Stimulated activated CD4-positive, alpha-beta T cell treated with anti-CD3 and anti-CD28 coated beads, Interleukin-1b, Interleukin-23, amount 100 ng/mL, for 4 hours (primary cell): ENCODE measurements at places on chromosomes 16 and 17.

GRCh38 chr16:78684655-78685375, 585.4 kb downstream of the WWOX start:
- DNase-seq, result no peak

- no peak for DNase-seq
Observed at GRCh38 chr17:4186357-4186881, 43.4 kb downstream of the CYB5D2 start.

DNA sequence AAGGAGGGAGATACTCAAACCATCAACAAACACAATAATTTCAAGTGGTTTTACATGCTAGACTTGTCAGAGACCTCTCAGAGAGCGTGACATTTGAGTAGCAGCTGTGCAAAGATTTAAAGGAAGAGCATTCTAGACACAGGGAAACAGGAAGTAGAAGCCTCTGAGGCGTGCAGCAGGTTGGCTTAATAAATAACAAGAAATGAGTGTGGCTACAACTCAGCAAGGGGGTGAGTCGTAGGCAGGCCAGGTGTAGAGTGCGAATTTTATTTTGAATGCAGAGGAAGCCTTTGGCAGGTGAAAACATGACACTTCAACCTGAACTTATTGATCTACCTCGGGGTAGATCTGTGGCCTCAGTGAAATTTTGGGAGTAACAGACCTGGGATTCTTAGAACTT, 73.2 kb upstream of the MRTFB start:
- no peak for DNase-seq

DNA sequence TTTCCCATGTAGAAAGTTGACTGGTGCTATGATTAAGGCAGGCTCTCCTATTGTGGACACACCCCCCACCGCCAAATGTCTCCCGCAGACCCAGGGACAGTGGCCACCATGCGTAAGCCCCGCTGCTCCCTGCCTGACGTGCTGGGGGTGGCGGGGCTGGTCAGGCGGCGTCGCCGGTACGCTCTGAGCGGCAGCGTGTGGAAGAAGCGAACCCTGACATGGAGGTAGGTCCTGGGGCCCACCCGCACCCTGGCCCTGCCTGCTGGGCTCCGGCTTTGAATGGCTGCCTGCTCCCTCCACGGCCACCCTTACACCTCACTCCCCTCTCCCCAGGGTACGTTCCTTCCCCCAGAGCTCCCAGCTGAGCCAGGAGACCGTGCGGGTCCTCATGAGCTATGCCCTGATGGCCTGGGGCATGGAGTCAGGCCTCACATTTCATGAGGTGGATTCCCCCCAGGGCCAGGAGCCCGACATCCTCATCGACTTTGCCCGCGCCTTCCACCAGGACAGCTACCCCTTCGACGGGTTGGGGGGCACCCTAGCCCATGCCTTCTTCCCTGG, 3.6 kb downstream of the MMP25 start:
- DNase-seq, result no peak

- DNase-seq, result no peak
Observed at GRCh38 chr17:2192367-2193057, 111.1 kb downstream of the SMG6 start.

GRCh38 chr17:20998571-20999043, 44.2 kb downstream of the USP22 start:
- DNase-seq, result no peak
